ENCODE measurements at places on chromosomes 4 and X.

DNA sequence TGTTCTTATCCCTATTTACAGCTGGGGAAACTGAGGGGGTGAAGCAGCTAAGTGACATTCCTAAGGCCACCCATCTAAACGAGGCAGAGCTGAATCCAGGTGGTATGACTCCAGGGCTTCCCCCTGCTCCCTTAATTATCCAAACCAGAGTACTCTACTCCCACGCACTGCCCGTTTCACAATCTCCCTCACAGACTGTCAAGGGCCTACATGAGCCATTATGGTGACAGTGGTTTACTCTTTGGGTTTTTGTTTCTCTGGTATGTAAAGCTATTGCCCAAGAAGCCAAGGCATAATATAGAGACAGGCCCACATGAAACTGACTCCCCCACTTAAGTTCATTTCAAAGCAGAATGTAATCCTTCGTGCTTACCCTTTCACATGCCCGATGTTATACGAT lies 95.1 kb downstream of the NHS start:
- no peak for DNase-seq

GRCh38 chrX:27746516-27746915 lies 61.3 kb upstream of the MAGEB10 start:
- no peak for DNase-seq

DNA sequence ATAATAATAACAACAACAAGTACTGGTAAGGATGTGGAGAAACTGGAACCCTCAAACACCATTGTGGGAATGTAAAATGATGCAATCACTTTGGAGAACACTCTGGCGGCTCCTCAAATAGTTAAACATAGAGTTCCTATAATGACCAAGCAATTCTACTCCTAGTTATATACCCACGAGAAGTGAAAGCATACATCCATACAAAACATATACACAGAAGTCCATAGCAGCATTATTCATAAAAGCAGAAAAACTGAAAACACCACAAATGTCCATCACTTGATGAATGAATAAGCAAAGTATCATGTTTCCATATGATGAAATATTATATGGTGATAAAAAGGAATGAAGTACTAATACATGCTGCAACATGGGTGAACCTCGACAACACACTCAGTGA lies 116.7 kb downstream of the AMELX start:
- no peak for DNase-seq

DNA sequence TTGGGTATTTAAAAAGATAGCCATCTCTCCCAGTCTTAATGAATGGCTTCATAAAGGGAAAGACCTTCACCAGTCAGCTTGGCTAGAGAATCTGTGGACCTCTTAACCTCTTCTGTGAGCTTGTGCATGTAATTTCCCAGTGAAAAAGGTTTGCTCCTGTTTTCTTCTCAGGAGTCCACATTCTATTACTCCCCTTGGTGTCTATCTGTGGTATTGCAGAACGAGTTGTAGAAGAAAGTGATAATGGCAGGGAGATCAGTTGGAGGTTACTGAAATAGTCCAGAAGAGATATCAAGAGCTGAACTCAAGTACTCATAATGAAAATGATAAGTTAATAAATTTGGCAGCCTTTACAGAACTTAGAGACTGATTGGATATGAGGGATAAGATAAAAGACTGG lies 16.5 kb upstream of the VAMP7 start:
- no peak for DNase-seq

GRCh38 chr4:48543796-48544195 lies 53.7 kb downstream of the ZAR1 start:
- DNase-seq: no peak

GRCh38 chr4:72984351-72984750 lies 85.2 kb downstream of the COX18 start:
- DNase-seq: no peak

DNA sequence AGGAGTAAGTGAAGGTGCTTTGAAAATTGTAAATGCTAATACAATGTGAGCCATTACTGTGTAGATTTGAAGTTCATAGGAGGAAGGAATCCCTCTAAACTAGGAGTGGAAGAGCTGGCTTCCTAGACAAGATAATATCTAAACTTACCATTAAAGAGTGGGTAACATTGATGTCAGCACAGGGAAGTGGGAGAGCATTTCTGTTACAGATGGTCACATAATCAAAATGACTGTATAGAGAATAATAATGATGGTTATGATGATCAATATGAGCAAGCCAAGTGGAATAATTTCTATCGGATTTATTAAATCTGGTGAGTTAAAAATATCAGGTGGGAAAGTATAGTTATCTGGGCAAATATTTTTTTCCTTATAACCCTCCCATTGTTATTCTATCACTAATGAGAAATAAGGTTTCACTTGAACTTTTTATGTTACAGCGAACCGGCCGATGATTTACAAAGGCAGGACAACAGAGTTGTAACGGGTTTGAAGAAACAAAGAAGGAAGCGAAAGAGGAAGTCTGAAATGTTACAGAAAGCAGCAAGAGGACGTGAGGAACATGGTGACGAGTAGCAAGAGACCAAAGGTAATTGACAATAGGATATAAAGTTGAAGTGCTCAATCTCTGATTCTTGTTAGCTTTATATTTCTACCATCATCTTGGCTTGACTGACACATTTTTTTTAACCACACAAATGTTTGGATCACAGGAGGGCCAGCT lies 43.5 kb downstream of the FMR1NB start:
- no peak for DNase-seq

DNA sequence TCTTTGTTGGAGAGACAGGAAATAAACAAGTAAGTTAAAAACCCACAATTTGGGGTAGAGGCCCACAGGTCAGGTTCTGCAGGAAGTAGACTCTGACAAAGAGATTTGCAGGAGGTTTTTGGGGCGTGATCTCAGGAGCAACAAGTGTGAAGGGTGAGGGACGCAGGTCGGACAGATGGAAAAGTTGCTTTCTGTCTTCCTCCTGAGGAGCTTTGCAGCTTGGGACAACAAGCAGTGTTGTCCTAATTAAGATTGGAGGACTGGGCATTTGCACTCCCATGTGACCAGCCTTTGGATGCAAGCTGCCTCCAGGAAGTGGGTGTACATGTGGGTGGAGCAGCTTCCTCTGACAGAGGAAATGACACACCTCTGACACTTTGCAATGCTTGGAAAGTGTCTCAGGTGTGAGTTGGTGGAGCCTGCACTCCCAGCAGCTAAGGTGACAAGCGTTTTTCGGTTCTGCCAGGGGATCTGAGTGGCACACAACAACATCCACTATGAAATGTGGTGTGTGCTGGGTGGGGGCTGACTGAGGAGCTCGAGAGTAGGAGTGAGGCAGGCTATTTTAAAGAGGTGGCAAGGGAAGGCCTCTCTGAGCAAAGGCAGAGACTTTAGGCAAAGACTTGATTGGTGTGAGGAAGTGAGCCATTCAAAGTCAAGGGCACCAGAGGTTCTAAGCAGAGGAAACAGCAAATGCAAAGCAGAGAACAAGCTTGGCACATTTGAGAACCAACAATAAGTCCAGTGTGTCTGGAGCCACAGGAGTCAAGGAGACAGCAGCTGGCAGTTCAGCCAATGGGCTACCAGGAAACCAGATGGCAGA lies 339.8 kb upstream of the GATB start:
- no peak for DNase-seq

GRCh38 chr4:48704091-48704802 lies 75.8 kb downstream of the FRYL start:
- no peak for DNase-seq

DNA sequence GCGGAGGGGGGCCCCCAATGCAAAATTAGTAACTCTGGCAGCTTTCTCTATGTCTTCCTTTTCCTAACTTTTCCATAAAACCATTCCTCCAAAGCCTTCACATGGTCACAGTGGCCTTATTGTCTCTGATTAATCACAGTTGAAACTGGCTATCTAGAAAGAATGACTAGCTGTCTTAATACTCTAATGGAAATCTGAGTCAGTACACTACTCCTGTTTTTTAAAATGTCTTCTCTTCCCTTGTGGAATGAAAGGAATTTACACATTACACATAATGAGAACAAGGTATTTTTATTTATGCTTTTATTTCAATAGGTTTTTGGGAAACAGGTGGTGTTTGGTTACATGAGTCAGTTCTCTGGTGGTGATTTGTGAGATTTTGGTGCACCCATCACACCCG lies 66.3 kb upstream of the PUDP start:
- DNase-seq: no peak

- DNase-seq: no peak
Measured at GRCh38 chr4:113869743-113870375, 108.3 kb upstream of the CAMK2D start.

DNA sequence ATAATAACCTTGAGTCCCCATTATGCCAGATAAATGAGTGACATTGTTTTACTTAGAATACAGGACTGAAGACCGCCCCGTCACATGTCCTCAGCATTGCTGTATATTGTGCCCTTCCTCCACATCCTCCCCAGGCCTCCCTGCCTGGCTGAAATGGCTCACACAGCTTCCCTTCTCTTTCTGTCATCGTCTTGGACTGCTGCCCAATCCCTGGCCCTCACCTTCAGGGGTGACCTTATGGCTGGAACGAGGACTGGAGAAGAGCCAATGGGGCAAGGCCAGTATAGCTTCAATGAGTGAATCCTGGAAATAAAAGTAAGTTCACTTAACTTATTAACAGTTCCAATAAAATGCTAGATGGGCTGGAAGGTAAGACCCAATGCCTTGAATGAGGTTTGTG lies 2.7 kb downstream of the KCNE5 start:
- DNase-seq: no peak

- no peak for DNase-seq
Measured at GRCh38 chr4:187141101-187141500, 417.4 kb upstream of the FAT1 start.

DNA sequence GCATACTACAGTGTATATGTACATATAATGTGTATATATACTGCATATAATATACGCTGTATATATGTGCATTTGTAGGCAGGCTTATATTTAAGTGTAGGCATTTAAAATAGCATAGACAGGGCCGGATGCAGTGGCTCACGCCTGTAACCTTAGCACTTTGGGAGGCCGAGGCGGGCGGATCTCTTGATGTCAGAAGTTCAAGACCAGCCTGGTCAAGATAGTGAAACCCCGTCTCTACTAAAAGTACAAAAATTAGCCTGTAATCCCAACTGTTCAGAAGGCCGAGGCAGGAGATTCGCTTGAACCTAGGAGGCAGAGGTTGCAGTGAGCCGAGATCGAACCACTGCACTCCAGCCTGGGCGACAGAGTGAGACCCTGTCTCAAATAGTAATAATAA lies 78.4 kb downstream of the JAKMIP1 start:
- no peak for DNase-seq

- DNase-seq: no peak
Measured at GRCh38 chr4:129146639-129147038, 50.7 kb downstream of the C4orf33 start.

- no peak for DNase-seq
Measured at GRCh38 chr4:78544678-78545077, 6.9 kb upstream of the ANXA3 start.

DNA sequence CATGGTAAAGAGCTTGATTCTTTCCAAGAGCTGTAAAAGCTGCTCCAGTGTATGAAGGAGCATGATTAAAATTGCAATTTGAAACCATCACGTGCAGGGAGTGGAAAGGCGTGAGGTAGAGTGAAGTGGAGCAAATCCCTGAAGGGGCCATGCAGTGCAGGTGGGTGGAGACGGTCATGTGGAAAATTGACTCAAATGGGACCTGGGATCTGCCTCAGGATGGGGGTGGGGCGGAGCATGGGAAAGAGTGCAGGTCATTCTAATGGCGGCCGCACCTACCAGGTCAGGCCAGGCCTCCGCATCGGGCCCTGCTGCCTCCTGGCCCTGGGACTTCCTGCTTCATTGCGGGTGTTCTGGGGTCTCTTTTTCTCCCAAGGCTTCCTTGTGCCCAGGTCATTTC lies 25.3 kb upstream of the TRIM60 start:
- no peak for DNase-seq

DNA sequence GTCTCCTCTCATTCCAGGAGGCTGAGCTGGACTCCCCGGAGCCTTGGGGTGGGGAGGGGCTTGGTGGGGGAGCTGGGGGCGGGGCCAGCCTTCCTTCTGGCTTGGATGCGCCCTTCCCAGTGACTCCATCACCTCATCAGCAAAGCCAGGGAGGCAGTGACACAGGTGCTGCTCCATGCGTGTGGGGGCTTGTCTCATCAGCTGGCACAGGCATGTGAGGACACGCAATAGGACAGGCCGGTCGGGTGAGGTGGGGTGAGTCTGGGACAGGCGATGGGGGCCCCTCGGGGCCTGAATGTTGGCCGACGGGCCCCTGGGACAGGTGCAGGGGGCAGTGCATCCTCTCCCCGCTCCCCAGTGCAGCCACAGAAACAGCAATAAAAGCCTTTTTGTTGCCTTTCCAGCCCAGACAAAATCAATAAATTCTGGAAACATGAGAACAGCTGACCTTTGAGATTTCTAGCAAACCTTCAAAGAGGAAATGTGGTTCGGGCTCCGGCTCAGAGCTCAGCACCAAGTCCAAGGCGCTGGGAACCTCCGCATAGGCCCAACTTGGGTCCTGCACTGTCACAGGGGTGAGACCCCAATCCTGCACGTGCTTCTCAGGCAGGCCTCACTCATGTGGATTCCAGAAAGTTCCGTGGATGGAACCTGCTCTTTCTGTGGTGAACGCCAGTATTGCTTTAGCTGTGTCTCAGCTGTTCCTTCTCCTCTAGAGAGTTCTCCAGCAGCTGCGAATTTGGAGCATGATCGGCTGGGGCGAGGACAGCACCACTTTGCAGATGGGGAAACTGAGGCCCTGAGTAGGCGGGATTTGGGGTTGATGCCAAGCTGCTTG lies 18.5 kb downstream of the ADRA2C start:
- no peak for DNase-seq

DNA sequence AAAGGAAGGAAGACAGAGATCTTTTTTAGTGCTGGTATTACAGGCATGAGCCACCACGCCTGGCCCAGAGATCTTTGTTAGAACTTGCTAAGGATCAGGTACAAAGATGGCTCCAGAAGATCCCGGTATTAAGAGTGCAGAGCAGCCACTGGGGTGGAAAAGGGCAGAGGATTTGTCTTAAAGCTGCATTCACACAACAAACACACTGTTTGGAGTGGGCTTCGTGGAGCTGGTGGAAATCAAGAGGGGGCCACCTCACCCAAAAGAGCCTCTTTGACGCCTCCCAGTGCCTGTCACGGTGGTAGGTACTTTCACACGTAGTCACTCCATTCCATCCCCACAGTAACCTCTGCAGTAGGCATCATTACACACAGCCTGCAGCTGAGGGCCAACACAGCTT lies 13.3 kb downstream of the HELT start:
- no peak for DNase-seq

DNA sequence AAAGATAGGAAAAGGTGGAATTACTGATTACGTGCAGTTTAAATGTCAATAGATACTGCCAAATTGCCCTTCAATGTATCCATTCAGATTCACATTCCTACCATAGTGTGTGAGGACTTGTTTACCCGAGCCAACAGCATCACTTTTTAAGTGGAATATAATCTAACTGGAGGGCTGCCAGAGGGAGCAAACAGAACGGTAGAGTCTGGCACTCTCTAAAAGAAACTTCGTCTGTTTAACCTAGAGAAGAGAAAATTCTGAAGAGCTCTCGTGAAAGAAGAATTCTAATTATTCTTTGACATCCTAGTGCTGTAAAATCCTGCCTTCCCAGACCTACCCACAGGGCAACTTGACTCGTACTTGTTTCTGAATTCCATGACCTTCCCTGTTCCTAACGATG lies 23.2 kb downstream of the SMIM43 start:
- DNase-seq: no peak

Data from neuronal stem cell (in vitro differentiated cells).